ENCODE measurements at places on chromosomes 12 and 14. TPM values are rescaled to one million over a fixed set of nuclear protein-coding genes. Genes with fewer than 3 reads are reported as not detected.

Gene OR4E2
- total RNA-seq: not detected

Gene SPRING1
- total RNA-seq: 11.7 TPM

Gene INHBC
- 102 TPM for total RNA-seq

Gene INSM2
- total RNA-seq: not detected

Gene ACSM4
- total RNA-seq: not detected

Gene KRT79
- total RNA-seq: not detected

Gene CCDC196
- not detected for total RNA-seq

Gene KRT6B
- not detected for total RNA-seq

Gene TTC6
- total RNA-seq: 2.0 TPM

Gene TAS2R13
- total RNA-seq: 0.51 TPM

DNA sequence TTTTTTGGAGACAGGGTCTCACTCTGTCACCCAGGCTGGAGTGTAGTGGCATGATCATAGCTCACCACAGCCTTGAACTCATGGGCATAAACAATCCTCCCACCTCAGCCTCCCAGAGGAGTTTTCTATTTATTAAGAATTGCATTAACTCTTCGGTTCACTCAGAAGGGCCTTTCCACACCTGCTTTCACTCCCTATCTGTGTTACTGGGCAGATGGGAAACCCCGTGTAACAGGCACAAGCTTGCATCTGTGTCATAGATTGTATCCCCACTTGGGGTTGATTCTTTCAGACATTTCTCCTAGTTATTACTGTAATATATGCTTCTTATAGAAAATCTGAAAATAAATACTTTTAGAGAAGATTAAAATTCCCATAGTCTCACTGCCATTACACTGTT lies 38.7 kb downstream of the STX2 start:
- no peaks in the 10 kb centered on the region for H3K27me3 ChIP-seq
- no peak overlapping the region for H3K4me3 ChIP-seq
- peaks cover 9% of the 10 kb centered on the region for H3K36me3 ChIP-seq
- H3K4me1 ChIP-seq: no peaks in the 10 kb centered on the region
- H3K27ac ChIP-seq: no peak overlapping the region
- no peak for DNase-seq

DNA sequence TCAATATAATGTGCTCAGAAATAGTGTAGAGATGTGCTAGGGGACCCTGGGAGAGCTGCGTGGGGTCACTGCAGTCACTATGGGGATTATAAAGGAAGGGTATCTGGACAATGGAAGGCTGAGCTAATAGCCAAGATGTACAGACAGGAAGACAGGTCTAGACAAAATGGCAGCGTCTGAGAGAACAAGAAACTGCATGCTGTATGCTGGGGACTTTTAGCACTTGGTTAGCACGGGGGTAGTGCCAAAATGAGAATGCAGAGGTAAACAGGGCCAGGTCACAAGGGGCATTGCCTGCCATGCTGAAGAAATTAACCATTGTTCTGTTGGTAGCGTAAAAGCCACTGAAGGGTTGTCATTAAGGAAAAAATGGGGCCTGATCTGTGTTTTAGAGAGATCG lies 308.2 kb downstream of the EMP1 start:
- no peaks in the 10 kb centered on the region for H3K4me1 ChIP-seq
- H3K27me3 ChIP-seq: no peaks in the 10 kb centered on the region
- no peak for DNase-seq
- no peaks in the 10 kb centered on the region for H3K36me3 ChIP-seq
- no peak overlapping the region for H3K4me3 ChIP-seq

GRCh38 chr12:125981610-125982253 lies 916.5 kb downstream of the AACS start:
- peak overlapping the region; percentile 88 for H3K27ac ChIP-seq
- no peaks in the 10 kb centered on the region for H3K27me3 ChIP-seq
- DNase-seq: no peak
- H3K36me3 ChIP-seq: no peaks in the 10 kb centered on the region

DNA sequence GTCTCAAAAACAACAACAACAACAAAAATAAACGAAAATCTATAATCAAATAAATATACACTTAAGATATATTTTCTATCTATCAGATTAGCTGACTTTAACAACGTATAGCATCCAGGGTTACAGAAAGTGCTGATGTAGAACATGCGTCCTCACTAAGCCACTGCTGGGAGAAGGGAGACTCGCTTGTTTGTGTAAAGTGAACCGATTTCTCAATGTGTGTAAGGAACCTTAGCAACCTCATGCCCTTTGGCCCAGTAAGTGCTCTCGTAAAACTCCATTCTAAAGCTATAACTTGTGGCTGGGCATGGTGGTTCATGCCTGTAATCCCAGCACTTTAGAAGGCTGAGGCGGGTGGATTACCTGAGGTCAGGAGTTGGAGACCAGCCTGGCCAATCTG lies 23.8 kb downstream of the NFKBIA start:
- no peak overlapping the region for H3K27ac ChIP-seq
- no peak overlapping the region for H3K4me3 ChIP-seq
- no peaks in the 10 kb centered on the region for H3K27me3 ChIP-seq
- no peaks in the 10 kb centered on the region for H3K36me3 ChIP-seq

- H3K27ac ChIP-seq: peak overlapping the region; percentile 8
- DNase-seq: no peak
- H3K36me3 ChIP-seq: no peaks in the 10 kb centered on the region
- H3K4me3 ChIP-seq: no peak overlapping the region
- H3K4me1 ChIP-seq: peaks cover 37% of the 10 kb centered on the region
Measured at GRCh38 chr12:89366676-89367364, 14.5 kb upstream of the DUSP6 start.

DNA sequence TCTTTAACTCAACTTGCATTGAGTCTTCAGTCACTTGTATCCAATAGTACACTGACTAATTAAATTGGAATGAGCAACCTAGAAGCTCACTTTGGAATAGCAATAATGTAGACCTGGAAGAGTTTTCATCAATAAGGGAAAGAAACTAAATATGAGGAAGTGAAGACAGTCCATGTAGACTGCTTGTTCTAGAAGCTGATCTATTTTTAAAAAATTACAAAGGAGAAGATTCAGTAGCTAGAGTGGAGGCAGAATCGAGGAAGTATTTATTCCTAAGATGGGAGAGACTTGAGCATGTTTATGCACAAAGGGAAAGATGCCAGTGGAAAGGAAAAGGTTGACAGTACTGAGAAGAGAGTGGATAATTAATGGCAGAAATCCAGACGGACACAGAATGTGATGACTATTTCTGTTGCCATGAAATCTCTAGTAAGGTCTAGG lies 156.3 kb upstream of the PDE3A start:
- no peaks in the 10 kb centered on the region for H3K36me3 ChIP-seq
- no peak overlapping the region for H3K27ac ChIP-seq
- H3K4me3 ChIP-seq: no peak overlapping the region
- no peaks in the 10 kb centered on the region for H3K27me3 ChIP-seq
- DNase-seq: no peak

DNA sequence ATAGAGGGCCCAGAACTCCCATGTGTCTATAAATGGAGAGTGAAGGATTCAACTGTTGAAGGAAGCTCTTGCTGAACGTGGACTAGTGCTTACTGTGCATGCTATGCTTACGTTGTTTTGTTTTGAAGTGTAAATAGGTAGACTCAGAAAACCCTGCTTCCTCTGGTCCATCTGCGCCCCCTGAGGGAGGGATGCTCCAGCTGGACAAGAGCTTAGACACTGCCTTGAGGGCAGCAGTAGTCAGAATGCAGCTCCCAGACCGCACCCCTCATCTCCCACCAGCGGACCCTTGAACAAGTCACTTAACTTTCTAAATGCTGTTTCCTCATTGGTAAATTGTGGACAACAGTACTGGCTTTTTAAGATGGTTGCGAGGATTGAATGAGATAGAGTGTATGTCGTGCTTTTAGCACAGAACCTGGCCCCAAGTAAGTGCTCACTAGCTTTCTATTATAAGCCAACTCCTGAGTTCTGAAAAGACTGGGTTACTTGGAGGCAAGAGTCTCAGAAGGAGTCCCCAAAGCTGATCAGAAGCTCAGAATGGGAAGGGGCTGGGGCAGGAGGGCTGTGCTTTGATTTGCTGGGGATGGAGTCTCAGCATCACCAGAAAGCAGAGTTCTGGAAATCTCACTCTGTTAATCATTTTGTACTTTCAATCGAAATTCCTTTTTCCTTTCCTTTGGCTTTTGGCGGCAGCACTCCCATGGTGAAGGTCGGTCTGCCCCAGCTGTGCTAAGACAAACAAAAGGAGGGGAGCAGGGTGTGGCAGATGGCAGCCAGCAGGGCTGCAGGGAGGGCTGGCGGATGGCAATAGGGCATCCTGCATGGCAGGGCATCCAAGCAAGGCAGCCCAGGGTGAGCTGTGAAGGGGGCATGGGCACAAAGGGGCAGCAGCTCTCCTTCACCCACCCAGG lies 15.6 kb downstream of the AGAP2 start:
- DNase-seq: no peak
- H3K27me3 ChIP-seq: no peaks in the 10 kb centered on the region
- no peak overlapping the region for H3K27ac ChIP-seq

- no peaks in the 10 kb centered on the region for H3K36me3 ChIP-seq
- H3K27ac ChIP-seq: no peak overlapping the region
- no peaks in the 10 kb centered on the region for H3K4me1 ChIP-seq
- H3K4me3 ChIP-seq: no peak overlapping the region
- H3K27me3 ChIP-seq: no peaks in the 10 kb centered on the region
Measured at GRCh38 chr12:64010069-64010686, 165.7 kb downstream of the SRGAP1 start.

GRCh38 chr14:63923422-63923752 lies 70.6 kb downstream of the SYNE2 start:
- H3K36me3 ChIP-seq: no peaks in the 10 kb centered on the region
- H3K4me3 ChIP-seq: no peak overlapping the region

GRCh38 chr14:80056497-80056801 lies 154.9 kb downstream of the DIO2 start:
- no peak for DNase-seq
- no peaks in the 10 kb centered on the region for H3K36me3 ChIP-seq
- H3K4me3 ChIP-seq: no peak overlapping the region
- H3K27me3 ChIP-seq: no peaks in the 10 kb centered on the region
- H3K4me1 ChIP-seq: no peaks in the 10 kb centered on the region

GRCh38 chr14:64639340-64639821 lies 64.8 kb upstream of the PLEKHG3 start:
- DNase-seq: no peak
- peak overlapping the region; percentile 68 for H3K27ac ChIP-seq
- H3K4me1 ChIP-seq: peaks cover 32% of the 10 kb centered on the region

DNA sequence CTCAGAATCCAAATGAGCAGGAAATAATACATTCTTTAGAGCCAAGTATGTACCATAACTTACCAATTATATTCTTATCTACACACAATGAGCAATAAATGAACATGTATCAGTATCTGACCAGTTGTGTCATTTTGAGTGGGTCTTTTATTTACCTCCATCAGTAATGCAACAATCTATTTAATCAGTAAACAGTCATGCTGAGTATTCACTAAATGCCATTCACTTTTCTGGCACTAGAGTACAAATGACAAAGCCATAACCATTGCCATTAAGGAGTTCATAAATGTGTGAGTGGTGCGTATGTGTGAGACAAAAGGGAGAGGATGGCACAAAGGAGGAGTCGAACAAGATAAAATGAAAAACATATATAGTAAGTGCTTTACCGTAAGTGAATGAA lies 1.5 kb upstream of the STRAP start:
- H3K4me1 ChIP-seq: peaks cover 38% of the 10 kb centered on the region
- peaks cover 1% of the 10 kb centered on the region for H3K36me3 ChIP-seq
- no peaks in the 10 kb centered on the region for H3K27me3 ChIP-seq
- H3K27ac ChIP-seq: no peak overlapping the region
- DNase-seq: no peak

- H3K4me3 ChIP-seq: no peak overlapping the region
- H3K27me3 ChIP-seq: no peaks in the 10 kb centered on the region
- DNase-seq: no peak
- no peaks in the 10 kb centered on the region for H3K4me1 ChIP-seq
- no peaks in the 10 kb centered on the region for H3K36me3 ChIP-seq
- H3K27ac ChIP-seq: no peak overlapping the region
Measured at GRCh38 chr12:98422359-98422758, 93.0 kb upstream of the TMPO start.

GRCh38 chr14:96574171-96574632 lies 72.0 kb downstream of the PAPOLA start:
- no peaks in the 10 kb centered on the region for H3K27me3 ChIP-seq
- DNase-seq: no peak
- H3K4me1 ChIP-seq: peaks cover 17% of the 10 kb centered on the region
- H3K36me3 ChIP-seq: no peaks in the 10 kb centered on the region
- H3K27ac ChIP-seq: no peak overlapping the region

- no peaks in the 10 kb centered on the region for H3K4me1 ChIP-seq
- no peaks in the 10 kb centered on the region for H3K27me3 ChIP-seq
- DNase-seq: no peak
- no peak overlapping the region for H3K4me3 ChIP-seq
- H3K27ac ChIP-seq: no peak overlapping the region
Measured at GRCh38 chr12:109783965-109784244, 49.3 kb downstream of the TRPV4 start.

GRCh38 chr14:99320621-99321235 lies 48.7 kb upstream of the BCL11B start:
- H3K4me3 ChIP-seq: no peak overlapping the region
- H3K27ac ChIP-seq: no peak overlapping the region
- H3K27me3 ChIP-seq: no peaks in the 10 kb centered on the region
- no peak for DNase-seq
- no peaks in the 10 kb centered on the region for H3K36me3 ChIP-seq

DNA sequence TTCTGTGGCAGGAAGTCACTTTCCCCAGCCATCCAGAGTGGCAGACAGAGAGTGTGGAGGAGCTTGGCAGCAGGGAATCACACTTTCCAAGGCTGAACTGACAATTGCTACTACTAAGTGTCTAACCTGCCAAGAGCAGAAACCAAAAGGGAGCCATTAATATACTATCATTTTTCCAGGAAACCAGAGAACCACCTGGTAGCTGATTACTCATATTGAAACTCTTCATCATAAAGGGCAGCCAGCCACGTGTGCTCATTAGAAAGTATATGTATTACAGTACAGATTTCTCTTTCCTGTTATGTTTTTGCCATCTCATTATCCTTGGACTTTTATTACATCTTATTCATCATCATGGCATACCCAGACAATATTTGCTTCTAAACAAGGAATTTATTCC lies 374.9 kb downstream of the GXYLT1 start:
- DNase-seq: no peak
- no peak overlapping the region for H3K4me3 ChIP-seq
- no peaks in the 10 kb centered on the region for H3K36me3 ChIP-seq
- H3K4me1 ChIP-seq: no peaks in the 10 kb centered on the region
- no peak overlapping the region for H3K27ac ChIP-seq

GRCh38 chr12:118611295-118611694 lies 234.9 kb downstream of the SUDS3 start:
- no peaks in the 10 kb centered on the region for H3K36me3 ChIP-seq
- no peaks in the 10 kb centered on the region for H3K4me1 ChIP-seq
- no peaks in the 10 kb centered on the region for H3K27me3 ChIP-seq
- H3K4me3 ChIP-seq: no peak overlapping the region
- no peak for DNase-seq

- no peak overlapping the region for H3K4me3 ChIP-seq
- DNase-seq: no peak
- no peaks in the 10 kb centered on the region for H3K27me3 ChIP-seq
- no peaks in the 10 kb centered on the region for H3K4me1 ChIP-seq
- no peak overlapping the region for H3K27ac ChIP-seq
Measured at GRCh38 chr14:58832095-58832521, 194.3 kb downstream of the DACT1 start.
